ENCODE measurements at places on chromosomes 5 and 9.

GRCh38 chr9:9102295-9102694 lies 1302.7 kb upstream of the DMAC1 start:
- no peak for DNase-seq

- DNase-seq = peak; percentile 37
Observed at GRCh38 chr9:97907046-97907445, 15.3 kb downstream of the TRMO start.

DNA sequence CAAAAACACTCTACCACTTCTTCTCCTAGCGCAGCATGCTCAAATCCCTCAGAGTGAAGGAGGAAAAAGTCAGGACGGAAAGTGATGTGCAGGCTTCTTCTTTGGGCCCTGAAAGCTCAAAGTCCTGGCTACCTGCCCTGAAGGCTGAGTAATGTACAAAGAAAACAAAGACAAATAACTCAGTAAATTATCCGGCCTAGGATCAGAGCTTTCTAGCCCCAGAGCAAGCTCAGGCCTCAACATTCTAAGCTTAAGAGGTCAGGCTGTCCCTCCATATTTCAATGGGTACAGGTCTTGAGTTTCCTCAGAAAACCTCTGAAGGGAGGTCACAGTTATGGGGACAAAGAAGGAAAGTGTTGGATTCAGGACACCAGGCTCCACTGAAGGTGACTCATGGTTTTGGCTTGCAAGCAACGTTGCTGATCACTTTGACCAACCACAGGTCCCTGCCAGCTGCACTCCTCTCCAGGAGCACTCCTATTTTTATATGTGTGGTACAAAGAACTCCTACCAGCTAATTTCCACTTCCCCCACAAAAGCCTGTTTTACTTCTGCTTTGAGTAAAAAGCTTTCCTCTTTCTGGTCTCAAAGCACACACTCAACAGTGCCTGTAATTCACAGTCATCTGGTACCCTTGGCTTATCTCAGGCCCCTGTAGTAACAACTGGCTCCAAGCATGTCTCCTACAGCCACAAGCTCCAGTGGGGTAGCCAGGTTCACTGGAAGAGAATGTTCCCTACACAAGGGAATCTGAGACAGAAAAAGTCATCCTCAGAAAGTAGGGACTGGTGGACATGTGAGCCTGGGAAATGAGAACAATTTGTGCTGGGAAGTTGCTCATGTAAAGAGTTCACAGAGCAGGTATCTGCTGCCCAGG lies 115.7 kb downstream of the UGCG start:
- no peak for DNase-seq

- no peak for DNase-seq
Observed at GRCh38 chr9:97474372-97474925, 27.0 kb upstream of the TMOD1 start.

- DNase-seq = no peak
Observed at GRCh38 chr5:97065475-97065874, 76.9 kb downstream of the LIX1 start.

DNA sequence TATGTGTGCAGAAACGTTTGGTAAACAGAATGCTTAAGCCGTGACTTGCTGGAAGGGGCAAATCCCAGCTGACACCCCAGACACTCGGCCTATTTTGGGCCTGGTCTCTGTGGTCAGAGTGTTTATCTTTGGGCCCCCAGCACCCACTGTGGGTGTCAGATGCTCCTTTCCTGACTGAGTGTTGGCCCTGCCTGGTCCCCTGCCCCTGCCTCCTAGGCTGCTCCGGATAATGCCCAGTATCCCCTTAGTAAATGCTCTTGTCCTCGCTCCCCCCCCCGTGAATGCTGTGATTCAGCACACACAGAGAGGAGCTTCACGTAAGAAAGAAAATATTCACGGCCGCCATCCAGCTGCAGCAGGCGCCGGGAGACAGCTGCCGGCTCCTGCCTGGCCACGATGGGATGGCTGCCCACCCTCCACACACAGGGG lies 11.3 kb upstream of the ANGPTL2 start:
- DNase-seq = no peak

DNA sequence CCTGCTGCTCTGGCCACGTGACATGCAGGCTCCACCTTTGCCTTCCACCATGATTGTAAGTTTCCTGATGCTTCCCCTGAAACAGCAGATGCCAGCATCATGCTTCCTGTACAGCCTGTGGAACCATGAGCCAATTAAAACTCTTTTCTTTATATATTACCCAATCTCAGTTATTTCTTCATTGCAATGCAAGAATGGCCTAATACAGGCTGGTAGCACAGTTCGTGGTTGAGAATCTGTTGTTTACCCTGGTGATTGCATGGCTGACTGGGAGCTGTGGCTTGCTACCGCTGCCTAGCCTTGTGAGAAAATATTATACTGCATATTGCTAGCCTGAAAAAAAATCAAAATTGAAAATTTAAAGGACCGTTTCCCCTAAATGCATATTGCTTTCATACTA lies 44.8 kb upstream of the PTPN3 start:
- no peak for DNase-seq

- no peak for DNase-seq
Observed at GRCh38 chr5:154474396-154475334, 3.4 kb downstream of the HAND1 start.

DNA sequence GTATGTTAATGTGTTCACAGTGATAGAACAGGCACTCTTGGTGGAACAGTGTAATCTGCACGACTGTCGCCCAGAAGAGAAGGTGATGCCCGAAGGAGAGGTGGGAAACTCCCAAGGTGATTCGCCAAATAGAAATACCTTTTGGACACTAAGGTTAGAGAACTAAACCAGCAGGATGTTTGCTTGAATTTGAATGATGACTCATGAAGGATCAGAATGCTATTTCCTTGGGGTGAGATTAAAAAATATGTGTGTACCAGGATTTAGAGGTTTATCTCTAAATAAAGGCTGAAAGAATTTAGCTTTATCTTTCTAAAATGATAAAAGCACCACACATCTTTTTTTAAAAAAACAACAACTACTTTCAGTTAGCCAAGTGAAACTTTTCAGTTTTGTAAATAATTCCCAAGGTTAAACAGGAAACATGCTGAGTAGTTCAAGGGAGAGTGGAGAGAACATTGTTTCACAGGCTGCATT lies 297.4 kb upstream of the TAS2R1 start:
- DNase-seq = no peak

- no peak for DNase-seq
Observed at GRCh38 chr5:140115186-140115500, 1.2 kb downstream of the PURA start.

GRCh38 chr5:174511714-174512253 lies 212.6 kb upstream of the MSX2 start:
- no peak for DNase-seq
